Activated CD8-positive, alpha-beta memory T cell treated with anti-CD3 and anti-CD28 coated beads, Interleukin-2, amount 50 U/mL, for 4 hours (primary cell): ENCODE measurements at places on chromosomes 4 and X.

- no peak for DNase-seq
Measured at GRCh38 chr4:51885363-51885762, 42.4 kb downstream of the DCUN1D4 start.

DNA sequence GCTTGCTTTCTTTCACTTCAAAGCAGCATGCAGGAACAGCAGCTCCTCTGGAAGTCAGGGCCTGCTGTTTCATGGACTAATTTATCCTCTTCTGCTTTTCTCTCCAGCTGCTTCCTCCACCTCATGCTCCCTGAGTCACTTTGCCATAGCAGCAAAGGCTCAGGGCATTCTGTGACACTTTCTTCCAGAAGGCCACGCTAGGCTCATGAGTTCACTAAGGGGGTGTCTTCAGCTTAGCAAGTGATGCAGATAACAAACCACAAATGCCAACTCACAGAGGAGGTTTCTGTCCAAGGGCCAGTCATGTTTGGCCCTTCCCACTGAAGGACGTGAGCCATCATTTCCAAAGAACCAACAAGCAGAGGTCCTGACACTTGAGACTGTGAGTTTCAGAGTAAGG lies 200.2 kb downstream of the ADGRA3 start:
- no peak for DNase-seq

DNA sequence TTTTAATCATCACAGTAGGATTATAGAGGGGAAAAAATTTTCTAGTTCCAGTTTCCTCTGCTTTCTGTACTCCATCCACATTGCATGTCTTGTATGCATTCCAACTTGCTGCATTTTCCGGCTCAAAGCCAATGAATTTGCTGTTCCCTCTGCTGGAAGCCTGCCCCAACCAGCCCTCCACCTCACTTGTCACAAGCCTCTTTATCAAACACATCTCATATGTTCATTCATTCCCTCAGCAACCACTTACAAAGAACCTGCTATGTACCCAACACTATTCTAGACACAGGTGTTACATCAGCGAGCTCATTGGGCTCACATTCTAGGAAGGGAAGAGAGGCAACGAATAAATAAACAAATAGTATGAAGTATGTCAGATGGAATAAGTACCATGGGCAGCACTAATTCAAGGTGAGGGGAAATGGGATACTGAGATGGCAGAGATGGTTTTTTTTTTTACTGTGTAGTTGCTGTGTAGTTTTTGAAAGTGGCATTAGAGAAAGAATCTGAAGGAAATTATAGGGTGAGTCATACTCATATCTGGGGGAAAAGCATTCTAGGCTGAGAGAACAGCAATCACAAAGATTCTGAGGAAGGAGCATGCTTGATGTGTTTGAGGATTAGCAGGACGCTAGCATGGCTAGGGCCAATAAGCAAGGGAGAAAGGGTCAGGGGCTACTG lies 332.5 kb downstream of the PDGFC start:
- no peak for DNase-seq

GRCh38 chr4:55980725-55981124 lies 32.0 kb downstream of the CEP135 start:
- no peak for DNase-seq

GRCh38 chr4:186695392-186695791 lies 28.3 kb downstream of the FAT1 start:
- DNase-seq, result no peak
